ENCODE measurements at places on chromosomes 11 and 22.

- DNase-seq = no peak
Observed at GRCh38 chr11:46252373-46252914, 25.0 kb upstream of the CREB3L1 start.

DNA sequence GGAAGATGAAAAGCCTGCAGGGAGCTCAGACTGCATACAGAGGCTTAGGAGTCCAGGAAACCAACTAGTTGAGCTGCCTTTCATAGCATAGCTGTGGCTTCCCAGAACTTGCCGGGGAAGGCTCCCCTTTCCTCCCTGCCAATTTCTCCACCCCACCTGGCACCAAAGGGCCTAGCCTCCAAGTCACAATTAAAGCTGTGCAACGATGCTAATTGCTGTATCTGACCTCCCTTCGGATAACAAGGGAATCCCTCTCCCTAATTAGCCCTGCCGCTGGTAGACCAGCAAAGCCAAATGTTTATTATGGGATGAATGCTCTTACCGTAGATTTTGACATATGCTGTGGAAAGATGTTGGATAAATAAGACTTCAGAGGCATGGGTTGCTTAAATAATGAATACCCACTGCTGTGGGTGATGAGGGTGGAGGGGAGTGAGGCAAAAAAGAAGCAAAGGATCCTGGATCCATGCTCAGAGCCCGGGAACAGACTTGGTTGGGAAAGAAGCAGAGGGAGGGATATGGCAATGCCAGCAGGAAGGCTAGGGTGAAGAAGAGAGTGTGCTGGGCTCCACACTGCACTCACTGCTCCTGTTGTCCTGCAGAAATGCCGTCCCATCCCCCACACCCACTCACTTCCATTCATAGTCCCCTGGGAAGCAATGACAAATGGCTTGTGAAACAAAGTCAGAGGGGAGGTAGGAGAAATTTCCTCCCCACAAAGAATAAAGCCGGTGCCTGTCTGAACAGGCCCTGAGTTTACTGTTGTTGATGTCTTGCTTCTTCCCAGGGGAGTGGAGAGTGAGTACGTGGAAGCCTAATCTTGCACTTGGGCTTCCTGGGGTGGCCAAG is 608.1 kb upstream of the CADM1 start:
- no peak for DNase-seq

DNA sequence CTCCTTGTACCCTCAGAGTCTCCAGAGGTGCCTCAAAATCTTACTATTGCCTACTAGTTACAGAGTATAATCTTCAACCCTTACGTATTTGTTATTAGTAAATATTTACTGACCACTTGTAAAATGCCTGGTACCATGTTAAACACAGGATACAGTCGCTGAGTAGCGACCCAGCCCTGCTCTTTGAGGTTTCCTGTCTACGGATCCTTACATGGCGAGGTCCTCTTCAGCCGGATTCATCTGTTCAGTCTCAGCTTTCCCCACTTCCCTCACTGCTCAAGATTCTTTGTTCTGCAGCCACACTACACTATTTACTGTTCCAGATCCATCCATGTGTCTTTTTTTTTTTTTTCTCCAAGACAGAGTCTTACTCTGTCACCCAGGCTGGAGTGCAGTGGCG is 13.2 kb upstream of the TTC36 start:
- no peak for DNase-seq

- no peak for DNase-seq
Observed at GRCh38 chr22:24473284-24473683, 21.8 kb upstream of the UPB1 start.

GRCh38 chr11:79157738-79158137 is 283.1 kb downstream of the TENM4 start:
- DNase-seq = no peak

GRCh38 chr11:103584021-103584420 is 452.4 kb upstream of the DDI1 start:
- DNase-seq = no peak

- no peak for DNase-seq
Observed at GRCh38 chr11:79845002-79845709, 404.3 kb upstream of the TENM4 start.

GRCh38 chr11:78033040-78033439 is 10.0 kb upstream of the KCTD14 start:
- DNase-seq = no peak

GRCh38 chr11:77322926-77323590 is 21.6 kb upstream of the GDPD4 start:
- no peak for DNase-seq

DNA sequence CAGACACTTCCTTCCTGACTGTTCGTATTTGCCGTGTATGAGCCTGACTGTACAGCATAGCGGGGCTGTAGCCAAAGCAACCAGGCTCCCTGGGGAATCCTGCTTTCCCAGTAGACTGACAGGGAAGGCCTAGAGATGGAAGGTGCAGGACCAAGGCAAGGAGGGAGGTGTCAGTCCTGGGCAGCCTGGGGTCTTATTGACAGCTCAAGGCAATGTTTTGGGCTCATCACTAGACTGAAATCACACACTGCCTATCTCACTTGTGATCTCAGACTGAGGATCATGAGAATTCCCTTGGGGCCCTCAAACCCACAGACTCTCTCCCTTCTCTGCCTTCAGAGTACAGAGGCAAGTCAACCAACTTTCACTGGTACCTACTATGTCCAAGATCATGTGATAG is 346.8 kb upstream of the NARS2 start:
- no peak for DNase-seq

- no peak for DNase-seq
Observed at GRCh38 chr11:83054904-83055380, 16.8 kb downstream of the RAB30 start.

- DNase-seq = peak; percentile 32
Observed at GRCh38 chr11:45146072-45147016, at the start of gene PRDM11. TSS of gene PRDM11 (plus strand) at chr11:45146639. CDS start at chr11:45181767, 35,128 bp downstream.

GRCh38 chr22:36977401-36977861 is 41.8 kb downstream of the TST start:
- peak; percentile 81 for DNase-seq

DNA sequence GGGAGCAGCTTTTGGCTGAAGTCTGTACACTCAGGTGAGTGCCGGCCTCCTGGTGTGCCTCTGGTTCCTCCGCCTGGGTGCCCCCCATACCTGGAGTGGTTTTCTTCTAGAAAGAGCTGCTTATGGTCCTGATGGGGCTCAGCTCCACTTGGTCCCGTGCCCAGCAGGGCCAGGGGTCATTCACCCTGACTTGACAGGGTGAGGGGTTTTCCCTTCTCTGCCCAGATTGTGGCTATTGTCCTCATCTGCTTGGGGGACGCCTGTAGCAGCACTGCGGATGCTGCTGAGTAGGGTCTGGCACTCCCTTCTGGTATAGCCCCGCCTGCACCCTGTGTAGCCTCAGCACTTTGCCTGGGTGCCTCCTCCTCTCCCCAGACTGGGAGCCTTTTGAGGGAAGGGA is 8.2 kb downstream of the OMP start:
- DNase-seq = no peak

GRCh38 chr22:30262917-30263741 is 3.5 kb downstream of the OSM start:
- peak; percentile 74 for DNase-seq

DNA sequence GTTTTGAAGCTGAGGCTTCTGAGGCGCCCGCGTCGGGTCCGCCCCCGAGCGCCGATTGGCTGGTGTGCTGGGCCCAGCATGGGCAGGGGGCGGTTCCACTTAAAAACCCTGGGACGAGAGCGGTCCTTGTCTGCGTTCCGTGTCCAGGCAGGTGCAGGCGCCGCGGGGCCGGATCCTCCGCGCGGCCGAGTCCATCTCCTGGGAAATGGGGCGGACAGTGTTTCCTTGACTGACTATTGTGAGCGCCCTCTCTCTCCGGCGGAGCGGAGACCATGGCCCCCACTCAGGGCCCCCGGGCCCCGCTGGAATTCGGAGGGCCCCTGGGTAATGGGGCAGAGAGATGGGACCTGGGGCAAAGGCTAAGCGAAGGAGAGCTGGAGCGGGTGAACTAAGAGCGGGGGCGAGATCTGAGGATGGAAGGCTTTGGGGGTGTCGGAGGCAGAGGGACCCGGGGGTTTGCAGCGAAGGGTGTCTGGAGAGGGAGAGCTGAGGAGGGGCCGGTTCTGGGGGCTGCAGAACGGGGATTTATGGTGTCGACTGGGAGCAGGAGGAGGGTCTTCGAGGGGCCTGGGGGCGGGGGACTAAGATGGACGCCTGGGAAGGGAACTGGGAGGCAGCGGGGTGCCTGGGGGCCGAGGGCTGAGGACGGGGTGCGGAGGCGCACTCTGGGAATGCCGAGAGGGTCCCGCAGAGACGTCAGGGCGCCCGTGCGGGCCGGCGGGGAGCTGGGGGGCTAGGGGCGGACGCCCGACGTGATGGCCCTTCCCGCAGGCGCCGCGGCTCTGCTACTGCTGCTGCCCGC is at the start of gene TM7SF2:
Gene TM7SF2 (plus strand): TSS at position 129 of the 802 bp plus-strand sequence. CDS start 144 bp downstream, at position 273.
- DNase-seq = peak; percentile 93

DNA sequence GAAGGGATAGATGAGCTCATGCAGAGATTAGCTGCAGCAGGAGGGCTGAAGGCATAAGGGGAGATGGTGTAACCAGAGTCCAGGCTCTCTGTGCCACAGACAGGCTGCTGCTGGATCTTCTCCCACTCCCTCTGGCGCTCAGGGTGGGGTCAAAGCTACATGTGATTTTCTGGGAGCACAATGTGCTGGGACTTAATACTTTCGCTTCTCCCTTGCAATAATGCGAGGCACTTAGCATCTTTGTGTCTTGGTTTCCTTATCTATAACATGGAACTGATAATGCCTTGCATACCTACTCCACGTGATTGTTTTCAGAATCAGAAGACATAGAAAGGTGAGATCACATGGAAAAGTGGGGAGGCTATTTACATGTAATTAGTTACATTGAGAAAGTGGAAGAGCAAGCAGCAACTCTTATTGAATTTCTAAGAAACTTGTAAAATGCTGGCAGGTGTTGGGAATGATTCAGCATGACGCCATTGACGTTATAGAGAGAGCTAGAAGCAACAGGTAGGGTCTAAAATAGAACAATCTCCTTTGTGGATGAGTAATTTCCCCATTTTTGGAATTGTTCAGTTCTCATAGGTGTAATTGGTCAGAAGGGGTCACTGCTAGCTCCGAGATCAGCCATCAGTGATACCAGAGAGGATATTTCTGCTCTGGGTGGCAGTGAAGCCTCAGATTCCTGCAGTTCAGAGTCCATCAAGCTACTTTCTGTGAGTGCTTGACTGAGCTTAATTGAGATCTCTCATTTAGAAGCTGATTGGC is 8.2 kb upstream of the OR9I1 start:
- DNase-seq = no peak

GRCh38 chr22:45531441-45532234 is 29.0 kb downstream of the FBLN1 start:
- no peak for DNase-seq

DNA sequence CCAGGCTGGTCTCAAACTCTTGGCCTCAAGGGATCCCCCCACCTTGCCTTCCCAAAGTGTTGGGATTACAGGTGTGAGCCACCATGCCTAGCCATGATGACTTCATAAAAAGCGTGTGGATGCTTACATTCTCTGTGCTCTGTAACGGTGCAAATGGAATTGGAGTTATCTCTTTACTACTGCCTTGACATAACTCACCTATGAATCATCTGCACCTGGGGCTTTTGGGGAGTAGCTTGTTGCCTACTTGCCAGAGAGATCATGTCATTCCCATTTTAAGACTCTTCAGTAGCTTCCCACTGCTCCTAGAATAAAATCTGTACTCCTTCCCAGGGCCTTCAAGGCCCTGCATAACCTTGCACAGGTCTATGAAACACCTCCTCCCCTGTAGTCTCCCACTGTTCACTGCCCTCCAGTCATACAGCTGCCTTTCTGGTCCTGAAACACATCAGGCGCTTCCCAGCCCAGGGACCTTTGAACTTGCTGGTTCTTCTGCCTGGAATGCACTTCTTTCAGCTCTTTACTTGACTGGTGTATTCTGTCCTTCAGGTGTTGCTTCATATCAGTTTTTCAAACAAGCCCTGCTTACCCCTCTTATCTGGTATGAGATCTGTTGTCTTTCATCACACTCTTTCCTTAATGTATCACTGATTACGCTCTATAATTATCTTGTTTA is 19.6 kb upstream of the MOGAT2 start:
- no peak for DNase-seq

GRCh38 chr11:73034777-73035176 is 107.3 kb downstream of the FCHSD2 start:
- DNase-seq = no peak

DNA sequence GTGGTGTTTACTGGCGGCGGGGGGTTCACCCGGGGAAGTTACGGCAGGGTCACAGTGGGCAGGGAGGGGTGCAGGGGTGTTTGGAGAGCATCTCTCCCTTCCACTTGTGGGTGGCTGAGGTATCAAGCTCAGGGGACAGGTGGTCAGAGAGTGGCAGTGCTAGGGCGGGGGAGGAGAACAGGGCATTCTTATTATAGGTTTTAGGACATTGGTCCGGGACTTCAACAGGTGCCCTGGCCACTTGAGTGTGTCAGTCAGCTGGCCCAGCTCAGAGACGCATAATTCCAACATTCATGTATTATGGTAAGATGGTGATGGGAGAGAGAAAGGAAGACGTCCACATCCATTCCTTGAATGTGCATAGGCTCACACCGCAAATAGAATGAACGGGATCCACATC is 101.7 kb downstream of the TEAD1 start:
- no peak for DNase-seq

DNA sequence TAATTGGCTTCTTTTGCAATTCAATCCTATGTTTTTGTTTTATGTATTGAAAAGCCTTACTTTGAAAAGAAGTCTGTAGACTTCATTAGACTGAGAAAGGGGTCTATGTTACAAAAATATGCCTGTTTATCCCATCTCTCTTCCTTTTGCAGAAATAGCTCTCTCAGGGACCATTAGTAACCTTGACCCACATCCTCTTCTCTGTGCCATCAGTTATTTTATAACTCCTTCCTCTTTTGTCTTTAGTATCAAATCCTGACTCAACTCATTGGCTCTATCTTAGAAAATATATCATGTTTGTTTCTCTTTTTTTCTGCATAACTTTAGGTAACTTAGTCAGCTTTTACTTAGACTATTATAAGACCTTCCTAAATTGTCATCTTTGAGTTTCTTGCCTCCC is 20.3 kb downstream of the ZC3H12C start:
- no peak for DNase-seq

DNA sequence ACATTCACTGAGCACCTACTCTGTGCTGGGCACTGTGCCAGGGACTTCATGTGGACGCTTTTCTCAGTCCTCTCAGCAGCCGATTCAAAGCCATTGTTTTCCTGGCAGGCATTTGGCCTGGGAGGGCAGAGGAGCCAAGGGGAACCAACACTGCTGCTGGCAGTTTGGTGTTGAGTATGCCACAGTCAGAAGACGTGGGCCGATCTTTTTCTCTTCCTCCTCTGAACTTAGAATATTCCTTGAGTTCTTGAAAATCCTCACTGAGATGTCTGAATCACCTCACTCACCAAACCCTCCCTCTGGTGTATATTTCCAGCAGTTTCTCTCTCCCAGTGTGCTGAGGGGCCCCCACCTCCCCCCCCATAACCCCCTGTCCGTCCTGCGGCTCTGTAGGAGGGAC is 114.5 kb upstream of the CRYBB3 start:
- no peak for DNase-seq

DNA sequence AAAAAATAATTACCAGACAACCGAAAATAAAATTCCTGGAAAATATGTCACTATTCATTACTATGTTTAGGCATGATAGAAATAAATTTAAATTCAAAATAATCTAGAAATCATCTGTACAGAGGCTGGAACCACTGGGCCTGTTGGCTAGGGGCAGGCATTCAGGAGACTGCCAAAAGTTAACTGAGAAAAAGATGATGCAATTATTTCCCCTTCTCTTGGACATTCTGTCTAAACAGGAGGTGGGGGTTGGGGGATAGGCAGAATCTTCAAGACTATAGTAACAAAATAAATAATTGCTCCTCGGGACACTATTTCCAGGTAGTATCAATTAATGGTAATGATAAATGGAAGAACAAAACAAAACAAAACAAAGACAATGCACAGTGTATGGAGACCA is 14.1 kb downstream of the BTBD10 start:
- no peak for DNase-seq

- no peak for DNase-seq
Observed at GRCh38 chr22:21447694-21448402, 19.3 kb upstream of the TMEM191C start.
